Activated T-helper 1 cell treated with anti-CD3 and anti-CD28 coated beads, Interleukin-12 subunit alpha, Interleukin-12 subunit beta, Interleukin-2, Interleukin-4 antibody, amounts not matched to agents 30 ng/mL and 10 ng/mL and 1 ng/mL, durations not matched to agents 14 hours and 24 hours and 36 hours (primary cell): ENCODE measurements at places on chromosomes 11 and 22. TPM values are rescaled to one million over a fixed set of nuclear protein-coding genes. Genes with fewer than 3 reads are reported as not detected.
A peak's percentile ranks its signal among the peaks of the same experiment; 100 is the strongest.

GRCh38 chr11:61392981-61393595 is 701 bp downstream of the TMEM216 start:
- no peaks in the 10 kb centered on the region for H3K27me3 ChIP-seq
- peaks cover 26% of the 10 kb centered on the region for H3K4me1 ChIP-seq
- no peak for DNase-seq
- H3K27ac ChIP-seq = peak overlapping the region; percentile 89
- H3K36me3 ChIP-seq = peaks cover 17% of the 10 kb centered on the region

DNA sequence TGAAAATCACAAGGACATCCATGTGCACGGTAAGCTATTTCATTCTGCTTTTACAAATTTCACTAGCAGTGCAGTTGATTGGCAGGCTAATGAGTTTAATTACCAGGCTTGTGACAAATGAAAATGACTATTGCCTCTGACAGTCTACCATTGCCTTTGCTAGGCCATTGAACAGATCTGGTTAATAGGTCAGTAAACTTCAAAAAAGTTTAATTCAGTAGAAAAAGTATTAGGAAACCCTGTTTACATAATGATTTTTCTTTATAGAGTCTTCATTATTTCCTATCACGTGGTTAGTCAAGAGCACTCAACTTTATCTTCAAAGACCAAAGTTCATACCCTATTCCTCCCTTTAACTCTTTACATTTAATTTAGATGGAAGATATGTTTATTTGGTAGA is 77.0 kb downstream of the PRMT3 start:
- H3K27me3 ChIP-seq = no peaks in the 10 kb centered on the region
- H3K4me1 ChIP-seq = no peaks in the 10 kb centered on the region
- no peak overlapping the region for H3K27ac ChIP-seq
- H3K36me3 ChIP-seq = peaks cover 17% of the 10 kb centered on the region
- DNase-seq = no peak
- H3K4me3 ChIP-seq = no peak overlapping the region

DNA sequence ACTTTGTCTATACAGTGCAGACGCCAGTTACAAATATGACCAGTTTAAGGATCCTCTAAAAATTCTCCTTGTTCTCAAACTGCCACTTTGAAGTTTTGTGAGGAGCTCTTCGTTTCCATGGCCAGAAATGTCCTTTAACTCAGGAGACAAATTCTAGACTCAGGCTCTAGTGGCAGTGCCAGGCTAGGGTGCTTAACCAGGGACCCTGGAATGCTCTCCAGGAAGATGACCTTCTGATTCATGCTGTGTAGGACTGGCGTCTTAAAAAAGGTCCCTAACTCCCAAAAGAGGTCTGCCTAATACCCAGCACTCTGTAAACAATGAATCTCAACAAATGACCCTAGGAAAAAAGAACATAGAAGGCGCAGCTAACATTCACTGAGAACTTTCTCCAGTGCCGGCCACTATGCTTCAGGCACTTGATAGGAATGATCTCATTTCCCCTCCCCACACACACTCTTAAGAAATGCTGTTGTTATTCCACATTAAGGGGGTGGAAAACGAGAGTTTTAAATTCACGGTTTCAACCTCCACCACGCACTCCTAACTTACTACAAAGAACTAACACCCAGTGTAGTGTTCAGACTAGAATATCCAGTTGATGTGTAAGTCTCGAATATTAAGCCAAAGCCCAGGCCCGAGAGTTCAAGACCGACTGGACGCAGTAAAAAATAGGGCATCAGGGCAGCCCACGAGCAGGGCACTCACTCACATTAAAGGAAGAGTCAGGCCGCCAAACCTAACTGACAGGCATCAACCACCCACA is 747 bp downstream of the NXF1 start:
- H3K27ac ChIP-seq = peak overlapping the region; percentile 97
- H3K27me3 ChIP-seq = peaks cover 2% of the 10 kb centered on the region
- DNase-seq = no peak
- H3K36me3 ChIP-seq = peaks cover 44% of the 10 kb centered on the region

Gene NXPE2
- total RNA-seq = not detected in 2 replicates

- no peak overlapping the region for H3K27ac ChIP-seq
- H3K27me3 ChIP-seq = peaks cover 55% of the 10 kb centered on the region
- no peak for DNase-seq
- no peak overlapping the region for H3K4me3 ChIP-seq
- peaks cover 21% of the 10 kb centered on the region for H3K4me1 ChIP-seq
These were observed 6.2 kb downstream of the CLCF1 start for GRCh38 chr11:67366961-67367760.

DNA sequence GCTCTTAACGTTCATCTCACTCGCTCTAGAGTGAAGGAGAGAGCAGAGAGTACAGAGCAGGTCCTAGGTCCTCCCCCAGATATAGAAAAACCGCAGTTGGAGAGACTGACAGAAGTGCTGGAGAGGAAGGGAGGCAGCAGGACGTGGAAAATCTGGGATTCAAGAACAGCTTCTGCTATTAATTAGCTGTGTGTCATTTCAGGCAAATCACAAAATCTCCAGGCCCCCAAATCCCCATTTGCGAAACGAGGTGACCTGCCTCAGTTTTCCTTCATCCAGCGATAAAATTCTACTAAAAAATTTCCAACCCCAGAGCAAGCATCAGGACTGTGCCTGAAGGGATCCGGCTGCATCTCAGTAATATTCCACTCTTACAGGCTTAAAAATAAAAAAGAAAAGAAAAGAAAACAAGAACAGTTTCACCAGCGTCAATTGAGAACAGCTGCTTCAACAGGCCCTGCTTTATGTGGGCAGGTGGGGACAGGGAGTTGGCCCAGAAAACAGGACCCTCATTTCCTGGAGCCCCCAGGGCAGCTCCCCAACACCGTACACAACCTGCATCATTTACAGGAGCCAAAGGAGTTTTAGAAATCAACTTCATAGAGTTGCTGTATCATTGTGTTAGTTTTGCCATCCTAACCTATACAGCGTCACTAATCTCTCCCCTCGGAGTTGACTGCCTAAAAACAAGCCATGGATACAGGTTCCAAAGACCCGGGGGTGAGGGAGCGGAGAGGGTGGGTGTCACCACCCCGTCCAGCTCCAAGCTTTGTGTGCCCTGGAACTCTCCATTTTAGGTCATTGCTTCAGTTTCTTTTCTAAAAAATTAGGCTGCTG is 2.3 kb upstream of the MALAT1 start:
- H3K27me3 ChIP-seq = no peaks in the 10 kb centered on the region
- H3K27ac ChIP-seq = no peak overlapping the region
- no peak for DNase-seq
- H3K36me3 ChIP-seq = peaks cover 4% of the 10 kb centered on the region
- H3K4me3 ChIP-seq = no peak overlapping the region
- H3K4me1 ChIP-seq = peaks cover 46% of the 10 kb centered on the region

- H3K4me1 ChIP-seq = no peaks in the 10 kb centered on the region
- H3K27ac ChIP-seq = no peak overlapping the region
- H3K27me3 ChIP-seq = peaks cover 3% of the 10 kb centered on the region
- no peak overlapping the region for H3K4me3 ChIP-seq
- DNase-seq = no peak
These were observed 785.6 kb downstream of the TBC1D22A start for GRCh38 chr22:47547881-47548650.

Gene CARNS1
- total RNA-seq = 0.62 and 0.81 TPM in 2 replicates

GRCh38 chr11:13229136-13229535 is 48.5 kb upstream of the BMAL1 start:
- H3K4me1 ChIP-seq = no peaks in the 10 kb centered on the region
- DNase-seq = no peak
- peaks cover 28% of the 10 kb centered on the region for H3K27me3 ChIP-seq

DNA sequence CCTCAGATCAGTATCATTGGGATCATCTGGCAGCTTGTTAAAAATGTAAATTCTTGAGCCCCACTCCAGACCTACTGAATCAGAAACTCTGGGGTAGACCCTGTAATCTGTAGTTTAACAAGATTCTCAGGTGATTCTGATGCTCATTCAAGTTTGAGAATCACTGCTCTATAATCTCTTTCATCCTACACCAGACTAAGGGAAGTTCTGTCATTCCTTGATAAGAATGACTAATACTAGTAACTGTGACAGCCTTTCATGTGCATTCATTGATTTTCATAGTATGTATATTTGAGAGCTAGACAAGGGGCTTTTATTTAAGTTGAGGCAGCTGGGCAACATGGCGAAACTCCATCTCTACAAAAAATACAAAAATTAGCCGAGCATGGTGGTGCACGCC is 30.0 kb downstream of the NAT10 start:
- H3K27ac ChIP-seq = no peak overlapping the region
- no peak for DNase-seq
- no peak overlapping the region for H3K4me3 ChIP-seq
- H3K36me3 ChIP-seq = peaks cover 59% of the 10 kb centered on the region
- H3K4me1 ChIP-seq = peaks cover 6% of the 10 kb centered on the region

Gene CHRNA10
- 2.6 and 2.9 TPM in 2 replicates for total RNA-seq

DNA sequence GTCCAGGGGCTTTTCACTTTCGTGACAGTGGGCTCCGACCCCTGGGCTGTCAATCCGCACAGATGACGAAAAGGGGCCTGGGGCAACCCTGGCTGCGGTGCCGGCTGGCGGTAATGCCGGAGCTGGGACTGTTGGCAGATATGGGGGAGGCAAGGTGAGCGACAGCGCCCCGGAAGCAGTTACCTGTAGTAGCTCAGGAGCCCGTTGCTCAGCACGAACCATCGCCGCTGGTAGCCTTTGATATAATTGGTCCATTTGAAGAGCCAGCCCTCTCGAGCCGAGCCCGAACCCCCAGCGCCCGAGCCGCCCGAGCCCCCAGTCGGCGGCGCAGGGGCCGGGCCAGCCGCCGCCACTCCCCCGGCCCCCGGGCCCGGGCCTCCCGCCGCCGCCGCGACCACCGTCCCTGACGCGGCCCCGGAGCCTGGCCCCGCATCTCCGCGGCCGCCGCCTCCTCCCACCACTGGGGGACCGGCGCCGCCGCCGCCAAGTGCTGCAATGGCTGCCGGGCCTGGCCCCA is 396 bp downstream of the OSBP start:
- H3K4me3 ChIP-seq = peak overlapping the region; percentile 98
- peak overlapping the region; percentile 90 for H3K27ac ChIP-seq
